ENCODE measurements at places on chromosomes 5 and 9.
A peak's percentile ranks its signal among the peaks of the same experiment; 100 is the strongest.

DNA sequence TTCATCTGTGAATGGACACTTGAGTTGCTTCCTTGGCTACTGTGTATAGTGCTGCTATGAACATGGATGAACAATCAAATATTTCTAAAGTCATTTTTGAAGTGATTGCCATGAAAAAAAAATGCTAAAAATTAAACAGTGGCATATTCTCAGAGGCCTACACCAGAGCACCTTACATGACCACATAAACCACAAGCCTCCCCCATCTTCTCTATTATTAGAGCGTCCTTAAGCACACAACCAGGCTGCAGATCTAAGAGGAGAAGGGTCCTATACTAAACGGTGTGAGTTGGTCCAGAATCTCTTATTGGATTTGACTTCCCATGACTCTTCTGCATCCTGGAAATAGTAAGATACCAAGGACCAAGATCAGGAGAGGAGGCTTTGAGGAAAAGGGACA, 34.3 kb downstream of the PCA3 start:
- ATAC-seq, result no peak

DNA sequence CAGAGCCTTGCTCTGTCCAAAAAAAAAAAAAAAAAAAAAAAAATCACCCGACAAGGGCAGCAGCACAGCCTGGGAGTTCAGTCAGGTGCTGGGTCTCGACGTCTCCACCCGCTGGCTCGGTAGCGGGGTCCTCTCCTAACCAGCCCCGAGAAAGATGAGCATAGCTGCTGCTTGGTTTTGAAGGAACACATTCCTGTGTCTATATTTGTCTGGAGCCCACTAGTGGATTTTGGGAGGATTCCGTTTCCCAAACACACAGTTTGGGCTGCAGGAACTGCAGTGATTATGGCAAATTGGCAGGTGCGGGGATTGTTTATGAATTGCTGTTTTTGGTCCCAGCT, 1.2 kb downstream of the OTULINL start:
- ATAC-seq, result peak; percentile 11

GRCh38 chr5:82365744-82366228, 87.6 kb upstream of the RPS23 start:
- ATAC-seq, result no peak

- no peak for ATAC-seq
These were observed 1556.5 kb upstream of the C9orf72 start for GRCh38 chr9:29129763-29130162.

GRCh38 chr5:126972062-126972895, 58.1 kb downstream of the MARCHF3 start:
- no peak for ATAC-seq

DNA sequence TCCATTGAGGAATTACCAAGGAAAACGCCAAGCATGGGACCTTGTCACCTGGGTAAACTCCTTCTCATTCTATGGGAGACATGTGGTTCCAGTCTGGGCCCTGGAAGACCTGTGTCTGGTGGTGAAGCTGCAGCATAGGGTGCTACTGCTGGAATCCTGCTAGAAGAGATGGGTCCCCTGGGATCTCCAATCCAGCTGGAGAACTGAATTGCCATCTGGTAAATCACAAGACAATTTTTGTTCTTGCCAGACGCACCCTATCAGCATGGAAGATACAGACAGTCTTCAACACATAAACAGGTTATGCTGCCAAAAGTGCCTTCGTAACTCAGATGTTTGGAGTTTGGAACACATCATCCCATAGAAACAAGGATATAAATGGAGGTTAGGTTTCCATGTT, 424.0 kb upstream of the BRINP1 start:
- ATAC-seq, result no peak

DNA sequence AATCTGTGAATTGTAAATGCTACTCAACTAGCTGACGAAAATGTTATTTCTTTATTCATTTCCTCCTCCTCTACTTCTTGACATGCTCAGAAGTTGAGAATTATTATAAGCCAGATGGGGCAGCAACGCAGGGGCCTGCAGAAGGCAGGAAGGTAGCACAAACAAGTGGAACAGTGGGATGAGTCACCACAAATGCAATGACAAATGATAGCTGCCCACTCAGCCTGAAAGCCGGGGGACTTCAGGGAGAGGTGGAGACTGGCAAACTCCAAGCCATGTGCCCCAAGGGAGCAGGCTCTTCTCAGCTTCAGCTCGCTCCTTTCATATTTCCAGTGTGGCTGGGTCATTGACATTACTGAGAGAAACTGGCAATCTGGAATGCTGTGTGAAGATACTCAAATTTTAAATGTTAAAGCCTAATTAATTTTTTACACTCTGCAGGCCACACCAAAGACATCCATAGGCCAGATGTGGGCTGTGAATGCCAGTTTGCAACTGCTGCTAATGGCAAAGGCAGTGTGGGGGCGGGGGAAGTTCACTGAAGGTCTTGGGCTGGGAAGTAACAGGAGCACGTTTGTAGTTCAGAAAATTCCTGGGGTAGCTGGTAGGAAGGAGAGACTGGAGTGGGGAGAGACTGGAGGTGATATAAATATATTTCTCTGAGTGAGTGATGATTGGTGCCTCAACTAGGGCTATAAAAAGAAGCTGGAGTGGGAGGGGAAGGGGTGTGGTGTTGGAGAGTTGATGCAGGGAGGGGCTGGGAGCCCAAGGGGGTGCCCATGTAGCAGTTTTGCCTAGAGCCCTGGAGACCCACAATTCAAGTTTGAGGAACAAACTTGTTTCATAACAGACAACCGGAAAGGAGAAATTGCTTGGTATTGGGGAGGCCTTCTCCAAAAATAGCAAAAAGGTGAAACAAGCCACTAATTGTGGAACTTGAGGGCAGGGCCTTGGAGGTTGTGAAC, 20.8 kb upstream of the ADRB2 start:
- peak; percentile 90 for ATAC-seq

- peak; percentile 71 for ATAC-seq
These were observed 45.6 kb downstream of the VCAN start for GRCh38 chr5:83517072-83517687.

DNA sequence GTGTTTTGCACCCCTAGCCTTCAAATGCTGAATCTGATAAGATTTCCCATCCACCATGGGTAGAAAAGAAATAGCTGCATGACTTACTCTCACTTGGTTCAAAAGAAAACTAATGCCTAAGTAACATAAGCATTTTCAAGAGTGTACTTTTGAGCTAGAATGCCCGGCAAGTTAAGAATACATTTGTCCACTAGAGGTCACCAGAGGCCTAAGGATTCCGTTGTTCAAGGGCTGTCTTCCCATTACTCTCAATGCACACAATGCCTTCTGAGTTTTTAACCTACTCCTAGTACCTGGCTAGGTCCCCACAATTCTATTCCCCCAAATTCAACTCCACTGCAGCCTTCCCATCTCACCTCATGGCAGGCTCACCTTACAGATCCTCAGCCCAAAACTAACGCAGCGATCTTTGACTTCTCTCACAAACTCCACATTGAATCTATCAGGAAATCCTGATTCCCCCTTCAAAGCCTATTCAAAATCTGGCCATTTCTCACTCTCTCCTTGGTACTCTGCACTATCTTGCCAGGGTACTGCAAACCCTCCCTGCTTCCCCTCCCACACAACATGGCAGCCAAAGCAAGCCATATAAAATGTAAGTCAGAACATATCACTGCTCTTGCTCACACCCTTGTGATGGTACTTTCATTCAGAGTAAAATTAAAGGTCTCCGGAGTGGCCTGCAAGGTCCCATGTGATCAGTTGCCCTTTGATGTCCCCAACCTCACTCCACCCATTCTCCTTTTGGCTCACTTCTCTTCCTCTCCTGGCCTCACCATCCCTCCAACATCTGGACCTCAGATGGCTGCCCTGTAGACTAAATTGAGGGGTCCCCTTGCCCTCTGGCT, 13.4 kb downstream of the OXCT1 start:
- ATAC-seq, result peak; percentile 98

DNA sequence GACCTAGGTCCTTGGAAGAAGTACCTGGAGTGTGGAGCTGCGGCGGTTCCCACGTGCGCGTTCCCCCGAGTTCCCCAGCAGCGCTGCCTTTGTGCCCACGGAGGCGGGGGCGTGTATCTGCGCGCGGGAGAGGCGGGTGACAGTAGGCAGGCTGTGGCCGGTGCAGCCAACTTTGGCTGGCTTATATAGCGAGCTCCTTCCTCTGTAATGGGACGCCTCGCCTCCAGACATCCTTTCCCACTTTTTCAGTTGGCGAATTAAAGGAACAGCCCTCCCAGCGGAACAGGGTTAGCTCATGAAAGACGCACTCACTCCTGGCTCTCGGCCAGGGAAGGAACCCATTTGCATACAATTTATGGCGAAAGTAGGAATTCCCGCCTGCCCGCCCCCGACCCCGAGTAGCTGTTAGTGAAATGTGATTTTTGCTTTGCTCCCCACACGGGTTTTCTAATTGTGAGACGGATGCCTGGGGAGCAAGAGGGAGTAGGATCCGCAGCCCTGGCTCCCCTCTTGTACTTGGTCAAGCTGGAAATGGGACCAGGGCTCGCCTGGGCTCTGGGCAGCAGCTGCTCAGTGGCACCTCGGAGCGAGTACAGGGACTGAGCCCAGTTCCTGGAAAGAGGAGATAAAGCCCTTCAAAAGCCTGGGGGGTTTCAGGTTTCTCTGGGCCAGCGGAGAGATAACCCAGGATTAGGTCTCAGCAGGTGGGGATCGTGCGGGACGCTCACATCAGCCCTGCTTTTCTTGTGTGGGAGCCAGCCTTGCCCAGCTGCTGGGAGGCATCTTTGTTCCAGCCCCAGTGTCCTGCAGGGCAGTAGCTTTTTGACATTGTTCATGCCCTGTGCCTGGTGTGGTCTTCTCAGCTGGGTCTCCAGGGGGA, at the start of gene TNC:
Gene TNC, minus strand, starts transcription at position 159 of the 880 bp plus-strand sequence. CDS start 27,139 bp downstream, outside the sequence.
- peak; percentile 80 for ATAC-seq

- ATAC-seq, result no peak
These were observed 9.9 kb downstream of the SYNPO start for GRCh38 chr5:150650021-150651006.

GRCh38 chr5:93831449-93831848, 90.0 kb upstream of the POU5F2 start:
- peak; percentile 96 for ATAC-seq

DNA sequence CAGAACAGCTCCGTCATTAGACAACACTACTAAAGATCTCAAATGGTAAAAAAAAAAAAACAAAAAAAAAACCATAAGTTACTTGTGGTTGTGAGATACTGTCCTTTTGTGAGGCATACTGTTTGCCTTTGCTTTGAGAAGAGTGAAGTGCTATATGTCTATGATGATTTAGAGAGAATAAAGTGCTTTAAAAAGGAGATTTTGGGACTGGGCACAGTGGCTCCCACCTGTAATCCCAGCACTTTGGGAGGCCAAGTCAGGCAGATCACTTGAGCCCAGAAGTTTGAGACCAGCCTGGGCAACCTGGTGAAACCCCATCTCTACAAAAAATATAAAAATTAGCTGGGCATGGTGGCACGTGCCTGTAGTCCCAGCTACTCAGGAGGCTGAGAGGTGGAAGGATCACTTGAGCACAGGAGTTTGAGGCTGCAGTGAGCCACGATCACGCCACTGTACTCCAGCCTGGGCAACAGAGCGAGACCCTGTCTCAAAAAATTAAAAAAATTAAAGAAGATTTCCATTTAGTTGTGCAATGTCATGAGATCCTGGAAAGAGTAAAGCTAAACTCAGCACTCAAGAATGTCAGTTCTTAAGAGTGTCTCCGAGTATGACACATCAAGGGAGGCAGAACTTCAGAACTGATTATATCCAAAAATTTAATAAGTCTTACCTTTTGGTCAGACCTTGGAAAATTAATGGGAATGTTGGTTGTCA, 87.3 kb downstream of the PRDM6 start:
- ATAC-seq, result peak; percentile 73

GRCh38 chr9:135307300-135307699, 172.3 kb upstream of the PPP1R26 start:
- no peak for ATAC-seq

DNA sequence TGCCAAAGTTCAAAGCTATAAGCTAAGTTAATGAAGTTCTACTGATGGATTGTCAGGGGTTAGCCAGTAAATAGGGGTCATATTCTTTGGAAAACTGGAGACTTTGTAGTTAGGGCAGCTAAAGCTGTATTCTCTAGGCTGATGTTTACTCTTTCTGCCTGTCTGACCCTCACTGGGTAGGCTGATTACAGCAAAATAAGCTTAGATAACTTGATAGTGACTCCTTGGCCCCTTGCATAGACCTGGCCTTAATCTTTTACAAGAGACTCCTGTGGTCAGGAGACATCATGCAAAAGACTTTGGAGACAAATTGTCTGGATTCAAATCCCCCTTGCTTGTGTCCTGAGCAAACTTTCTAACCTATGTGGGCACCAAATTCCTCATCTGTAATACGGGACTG, 314.4 kb upstream of the MSX2 start:
- ATAC-seq, result no peak

DNA sequence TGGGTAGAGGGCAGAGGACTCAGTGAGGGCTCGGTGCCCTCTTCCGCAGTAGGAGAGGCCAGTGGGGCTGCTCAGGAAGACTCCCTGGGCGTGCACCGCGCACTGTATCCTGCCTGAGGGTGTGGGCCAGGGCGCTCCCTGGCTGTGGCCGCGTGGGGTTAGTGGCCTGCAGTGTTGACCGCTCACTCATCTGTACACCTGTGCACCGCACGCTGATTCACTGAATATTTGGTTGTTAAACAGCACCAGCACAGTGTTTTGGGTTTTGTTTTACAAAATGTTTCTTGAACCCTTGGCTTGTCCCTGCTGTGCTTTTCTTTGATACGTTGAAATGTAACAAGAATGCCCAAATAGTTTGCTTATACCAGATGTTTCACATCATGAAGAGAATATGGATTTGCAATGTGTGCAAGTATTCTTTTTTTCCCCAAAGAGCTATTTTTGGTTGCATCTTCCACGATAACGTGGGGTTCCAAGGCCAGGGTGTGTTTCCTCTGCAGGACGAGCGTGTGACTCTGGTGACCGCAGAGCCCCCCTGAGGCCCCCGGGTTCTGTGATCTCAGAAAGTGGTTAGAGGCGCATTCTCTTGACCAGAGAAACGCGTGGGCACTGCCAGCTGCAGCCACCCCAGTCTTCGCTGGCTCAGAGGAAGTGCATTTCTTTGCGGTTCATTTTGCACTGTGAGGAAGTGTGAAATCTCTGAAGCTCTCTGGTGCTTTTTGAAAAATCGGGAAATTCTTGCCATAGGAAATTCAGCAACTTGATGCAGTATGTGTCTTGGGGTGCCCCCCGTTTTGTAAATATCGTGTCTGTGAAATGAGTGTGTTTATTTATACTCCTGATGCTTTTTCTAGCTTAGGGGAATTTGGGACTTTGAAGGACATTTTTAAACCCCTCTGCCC, 46.9 kb downstream of the AHRR start:
- ATAC-seq, result no peak

GRCh38 chr5:116281309-116281708, 196.5 kb downstream of the COMMD10 start:
- ATAC-seq, result no peak

DNA sequence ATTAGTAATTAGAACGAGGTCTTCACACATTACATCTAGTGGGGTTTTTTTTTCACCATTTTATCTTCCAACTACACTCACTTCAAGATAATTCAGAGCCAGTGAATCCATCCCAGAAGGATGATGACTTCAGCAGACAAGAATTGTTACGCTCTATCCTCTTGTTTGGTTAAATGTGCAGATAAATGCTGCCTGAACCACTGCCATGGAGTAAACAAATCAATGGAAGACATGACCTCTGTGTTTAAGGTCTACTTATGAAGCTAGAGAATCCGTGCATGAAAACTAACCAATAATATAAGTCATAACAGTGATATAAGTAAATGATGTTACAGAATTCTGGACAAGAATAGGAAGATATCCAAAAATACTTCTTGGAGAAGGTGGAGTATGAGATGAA, 602.6 kb downstream of the TLR4 start:
- no peak for ATAC-seq

GRCh38 chr9:83538172-83538889, at the start of gene FRMD3:
FRMD3 (minus strand) TSS chr9:83538401; CDS start chr9:83538231, 170 bp downstream.
- peak; percentile 94 for ATAC-seq

GRCh38 chr9:113503613-113504211, 40.2 kb downstream of the RGS3 start:
- no peak for ATAC-seq
